Activated T-cell treated with anti-CD3 and anti-CD28 coated beads for 48 hours (primary cell): ENCODE measurements at places on chromosomes 5 and 9.

- no peak for DNase-seq
Measured at GRCh38 chr5:111511831-111512374, 432 bp downstream of the STARD4 start.

DNA sequence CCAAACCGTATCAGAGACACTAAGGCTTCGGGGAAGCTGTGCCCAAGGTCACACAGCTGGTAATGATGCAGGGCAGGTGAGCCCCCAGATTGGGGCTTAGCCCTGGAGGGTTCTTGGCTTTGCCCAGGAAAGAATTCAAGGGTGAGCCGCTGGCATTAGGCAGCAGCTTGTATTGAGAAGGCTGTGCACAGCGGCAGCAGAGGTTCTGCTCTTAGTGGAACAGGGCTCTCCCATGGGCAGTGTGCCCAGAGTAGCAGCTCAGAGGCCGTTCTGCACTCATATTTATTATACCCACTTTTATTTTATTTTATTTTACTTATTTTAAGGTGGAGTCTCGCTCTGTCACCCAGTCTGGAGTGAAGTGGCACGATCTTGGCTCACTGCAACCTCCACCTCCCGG is 85.8 kb upstream of the IER5L start:
- no peak for DNase-seq

DNA sequence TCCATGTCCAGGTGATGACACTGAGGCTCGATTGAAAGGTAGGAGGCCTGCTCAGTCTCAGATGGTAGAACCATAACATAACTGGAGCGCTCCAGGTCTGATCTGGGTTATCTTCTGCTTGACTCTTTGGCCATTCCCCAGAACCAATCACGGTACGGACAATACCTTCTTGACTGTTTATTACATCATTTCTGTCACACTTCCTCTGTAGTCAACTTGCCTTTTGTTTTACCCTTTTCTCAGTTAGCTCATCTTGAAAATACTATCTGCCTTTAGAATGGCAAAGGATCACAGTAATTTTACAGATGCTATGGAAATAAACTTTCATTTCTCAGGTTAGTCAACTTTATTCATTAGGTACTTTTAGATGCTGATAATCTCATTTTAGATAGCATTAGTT is 22.4 kb downstream of the GLRA1 start:
- DNase-seq = no peak

GRCh38 chr9:76161541-76161940 is 232.7 kb downstream of the RFK start:
- no peak for DNase-seq

DNA sequence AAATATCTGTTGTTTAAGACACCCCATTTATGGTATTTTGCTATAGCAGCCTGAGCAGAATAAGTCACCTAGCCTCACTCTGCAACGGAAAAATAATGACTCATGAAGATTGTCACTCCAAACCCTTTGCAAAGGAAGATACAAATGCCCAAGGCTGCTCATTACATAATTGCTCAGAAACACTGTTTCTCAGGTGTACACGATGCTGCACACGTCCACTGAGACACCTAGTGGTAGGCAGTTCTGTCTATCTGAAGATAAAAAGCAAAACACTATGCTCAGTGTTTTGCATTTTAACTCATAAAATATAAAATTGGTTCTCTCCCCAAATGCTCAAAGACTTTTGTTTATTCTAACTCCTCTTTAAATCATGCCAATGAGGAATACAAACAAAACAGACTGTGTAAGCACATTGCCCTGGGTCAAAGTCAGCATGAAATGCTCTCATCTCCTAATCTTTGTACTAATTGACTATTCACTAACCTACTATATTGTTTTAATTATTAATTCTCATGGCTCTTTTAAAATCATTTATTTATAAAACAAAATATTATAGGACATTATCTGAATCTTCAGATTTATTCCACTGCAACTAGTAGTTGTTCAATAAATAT is 7.7 kb upstream of the TSLP start:
- no peak for DNase-seq

GRCh38 chr5:15995341-15996052 is 184.1 kb downstream of the MARCHF11 start:
- DNase-seq = no peak

- DNase-seq = no peak
Measured at GRCh38 chr9:80679916-80680315, 1009.4 kb downstream of the TLE1 start.

GRCh38 chr5:171606414-171607024 is 179.1 kb upstream of the SMIM23 start:
- DNase-seq = no peak

DNA sequence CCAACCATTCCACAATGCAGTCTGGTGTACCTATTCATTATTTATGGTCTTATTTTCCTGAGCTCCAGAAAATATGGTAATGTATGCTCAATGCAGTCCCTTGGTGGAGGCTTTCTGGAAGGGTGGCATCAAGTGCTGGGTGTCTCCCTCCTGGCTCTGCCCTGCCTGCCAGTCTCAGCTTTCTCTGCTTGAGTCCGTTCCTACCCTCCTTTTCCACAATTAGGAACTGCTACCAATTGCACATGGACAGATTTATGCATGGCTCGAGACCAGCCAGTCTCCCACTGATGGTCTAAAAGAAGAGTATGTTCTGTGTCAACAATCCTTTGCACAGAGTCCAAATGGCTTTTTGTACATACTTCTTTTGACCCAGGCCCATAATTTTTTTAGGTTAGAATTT is 189.8 kb downstream of the TLE1 start:
- no peak for DNase-seq

- no peak for DNase-seq
Measured at GRCh38 chr5:149162401-149163084, 21.2 kb downstream of the ABLIM3 start.

DNA sequence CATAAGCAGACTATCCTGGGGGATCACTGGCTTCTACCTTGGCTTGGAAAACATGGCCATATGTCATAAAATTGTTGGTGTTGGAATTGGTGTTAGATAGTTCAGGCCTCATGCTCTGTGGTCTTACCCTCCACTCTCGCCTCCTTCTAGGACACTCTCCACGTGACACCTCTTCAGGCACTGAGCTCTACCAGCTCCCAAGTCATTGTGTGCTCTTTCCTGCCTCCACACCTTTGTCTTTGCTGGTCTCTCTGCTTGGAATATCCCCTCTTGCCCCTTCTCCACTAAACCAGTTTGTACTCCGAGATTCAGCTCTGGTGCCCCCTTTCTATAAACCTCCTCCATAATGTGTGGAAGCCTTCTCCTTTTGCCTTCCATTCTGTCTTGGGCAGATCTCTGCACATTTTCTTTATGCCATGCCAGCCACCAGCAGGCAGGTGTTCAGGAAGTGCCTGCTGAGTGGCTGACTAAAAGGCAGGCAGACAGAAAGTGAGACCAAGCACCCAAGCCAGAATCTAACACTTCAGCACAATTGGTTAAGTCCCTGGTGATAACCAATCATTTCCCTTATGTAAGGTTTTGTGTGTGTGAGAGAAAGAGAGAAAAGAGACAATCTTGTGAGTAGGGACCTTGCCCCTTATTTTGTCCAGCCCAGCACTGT is 37.7 kb downstream of the SAR1B start:
- no peak for DNase-seq

- DNase-seq = no peak
Measured at GRCh38 chr5:64666078-64666477, 24.2 kb upstream of the SHISAL2B start.

DNA sequence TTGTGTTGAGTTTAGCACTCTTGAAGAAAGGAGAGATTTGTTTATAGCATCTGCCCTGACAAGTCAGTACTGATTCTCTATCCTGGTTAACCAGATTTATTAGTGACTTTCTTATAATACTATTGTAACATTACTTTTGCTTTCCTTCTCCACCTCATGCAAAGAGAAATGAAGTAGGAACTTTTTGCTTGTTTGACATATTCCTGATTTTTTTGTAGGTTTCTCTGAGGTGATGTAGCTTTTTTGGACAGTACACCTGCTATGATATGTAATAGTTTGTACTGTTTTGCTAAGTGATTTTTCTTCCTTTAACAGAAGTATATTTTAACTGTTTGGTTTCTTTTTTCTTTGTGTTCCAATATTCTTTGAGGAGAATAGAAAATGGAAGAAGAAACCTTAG is 117.7 kb downstream of the ZCCHC7 start:
- no peak for DNase-seq
